ENCODE measurements at places on chromosomes 6 and 20.

- no peak for DNase-seq
These were observed 83.4 kb downstream of the PRKN start for GRCh38 chr6:162644153-162644552.

DNA sequence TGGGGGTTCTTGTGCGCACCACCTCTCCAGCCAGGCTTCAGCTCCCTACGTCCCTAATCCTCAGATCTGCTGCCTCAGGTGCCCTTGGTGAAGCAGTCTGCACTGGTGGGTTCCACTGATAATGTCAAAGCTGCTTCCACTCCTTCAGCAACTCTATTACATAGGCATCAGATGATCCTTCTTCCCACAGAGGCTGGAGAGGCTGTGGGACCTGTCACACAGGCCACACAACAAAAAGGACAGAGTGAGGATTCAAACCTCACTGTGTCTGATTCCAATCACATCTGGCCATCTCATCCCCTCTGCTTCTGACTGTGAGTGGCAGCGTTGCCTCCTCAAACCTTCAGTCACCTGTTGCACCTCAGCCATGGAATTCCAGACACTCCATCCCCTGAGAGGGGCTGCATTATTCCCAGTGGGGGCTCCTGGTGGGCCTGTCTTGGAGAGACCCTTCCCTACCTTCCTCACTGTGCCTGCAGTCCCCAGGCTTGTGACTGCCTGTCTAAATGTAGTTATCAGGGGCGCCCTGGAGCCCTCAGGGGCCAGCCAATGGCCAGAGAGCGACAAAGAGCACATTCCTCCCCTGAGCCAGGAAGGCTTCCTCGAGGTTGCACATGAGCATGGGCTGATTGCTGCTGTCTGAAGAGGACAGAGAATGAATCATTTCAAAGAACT, 211.4 kb upstream of the ECI2 start:
- DNase-seq = no peak

DNA sequence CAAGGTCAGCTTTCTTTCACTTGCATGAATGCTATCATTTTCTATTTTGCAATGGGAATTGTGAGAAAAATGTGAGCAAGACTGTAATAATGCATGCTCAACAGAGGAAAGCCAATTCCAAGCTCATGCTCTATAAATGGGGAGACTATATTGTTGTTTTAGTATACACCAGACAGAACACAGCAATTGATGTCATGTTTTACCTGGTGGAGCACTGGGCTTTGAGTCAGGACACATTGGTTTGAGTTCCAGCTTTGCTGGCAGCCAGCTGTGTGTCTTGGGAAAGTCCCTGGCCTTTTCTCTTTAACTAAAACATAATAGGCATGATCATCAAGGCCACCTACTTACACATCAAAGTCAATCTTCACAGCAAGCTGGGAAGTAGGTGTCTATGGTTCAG, 83.3 kb downstream of the FOXA2 start:
- DNase-seq = no peak

- DNase-seq = no peak
These were observed 127.9 kb downstream of the QRSL1 start for GRCh38 chr6:106757267-106757666.

- no peak for DNase-seq
These were observed at the start of gene CD24 for GRCh38 chr6:106974336-106974998. Gene CD24, minus strand, starts transcription at chr6:106974729. Its CDS starts 83 bp downstream, at chr6:106974646.

DNA sequence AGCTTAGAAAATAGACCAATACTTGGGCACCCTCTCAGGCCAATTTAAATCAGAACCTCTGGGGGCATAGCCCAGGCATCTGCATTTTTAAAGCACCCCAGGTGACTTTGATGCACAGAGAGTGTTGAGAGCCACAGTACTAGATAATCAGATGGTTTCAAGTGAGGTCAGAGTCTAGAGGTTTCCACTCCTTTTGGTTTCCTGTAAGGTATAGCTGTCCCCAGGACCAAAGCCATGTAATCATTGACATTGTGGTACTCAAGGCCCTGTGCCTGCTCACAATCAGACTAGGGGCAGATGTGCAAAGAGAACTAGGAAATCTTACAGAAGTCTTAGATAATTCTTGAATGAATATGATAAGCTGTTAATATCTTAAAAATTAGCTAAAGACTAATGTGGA, 9.1 kb downstream of the FILIP1 start:
- DNase-seq = no peak

DNA sequence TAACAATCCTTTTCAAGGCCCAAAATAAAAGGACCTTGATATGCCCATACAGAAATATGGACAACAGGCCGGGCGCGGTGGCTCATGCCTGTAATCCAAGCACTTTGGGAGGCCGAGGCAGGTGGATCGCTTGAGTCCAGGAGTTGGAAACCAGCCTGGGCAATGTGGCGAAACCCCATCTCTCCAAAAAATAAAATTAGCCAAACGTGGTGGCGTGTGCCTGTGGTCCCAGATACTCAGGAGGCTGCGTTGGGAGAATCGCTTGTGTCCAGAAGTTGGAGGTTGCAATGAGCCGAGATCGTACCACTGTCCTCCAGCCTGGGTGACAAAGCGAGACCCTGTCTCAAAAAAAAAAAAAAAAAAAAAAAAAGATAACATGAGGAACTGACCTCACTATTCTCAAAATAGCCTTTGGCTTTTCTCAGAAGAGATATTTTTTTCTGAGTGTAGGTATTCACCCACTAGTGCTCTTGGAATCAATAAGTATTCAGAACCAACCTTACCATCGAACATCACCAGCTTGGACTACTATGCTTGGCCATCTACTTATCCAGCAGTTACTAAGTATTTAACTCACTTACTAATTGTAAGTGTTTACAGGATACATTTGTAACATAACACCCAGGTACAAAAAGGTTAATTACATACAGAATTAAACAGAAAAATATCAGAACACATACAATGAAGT, 99.2 kb downstream of the OR2B2 start:
- no peak for DNase-seq

DNA sequence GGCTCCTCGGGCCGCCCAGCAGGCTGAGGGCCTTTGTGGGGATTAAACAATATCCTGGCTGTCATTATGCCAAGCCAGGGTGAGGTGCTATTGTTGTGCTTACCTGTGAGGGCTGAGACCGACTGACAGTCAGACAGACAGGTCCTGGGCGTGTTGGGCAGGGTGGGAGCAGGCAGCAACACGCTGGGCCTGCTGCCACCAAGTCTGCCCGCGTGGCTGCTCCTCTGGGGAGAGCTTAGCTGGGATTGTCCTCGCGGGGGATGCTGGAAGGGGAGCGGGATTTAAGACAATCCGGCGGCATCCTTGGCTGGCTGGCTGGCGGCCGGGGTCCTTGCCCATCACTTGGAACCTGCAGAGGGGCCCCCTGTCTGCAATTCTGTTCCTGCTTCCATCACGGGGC, 20.0 kb downstream of the ITPR3 start:
- DNase-seq = no peak

DNA sequence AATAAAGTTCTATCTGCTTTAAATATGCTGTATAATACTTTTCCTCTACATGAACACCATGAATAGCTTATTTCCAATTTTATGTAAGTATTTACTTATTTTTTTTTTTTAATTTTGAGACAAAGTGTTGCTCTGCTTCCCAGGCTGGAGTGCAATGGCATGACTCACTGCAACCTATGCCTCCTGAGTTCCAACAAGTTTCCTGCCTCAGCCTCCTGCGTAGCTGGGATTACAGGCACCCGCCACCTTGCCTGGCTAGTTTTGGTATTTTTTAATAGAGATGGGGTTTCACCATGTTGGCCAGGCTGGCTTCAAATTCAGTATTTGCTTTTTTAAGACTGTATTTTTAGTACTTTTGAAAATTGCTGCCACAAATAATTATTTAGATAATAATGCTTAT, 1365.9 kb downstream of the GRIK2 start:
- DNase-seq = no peak

DNA sequence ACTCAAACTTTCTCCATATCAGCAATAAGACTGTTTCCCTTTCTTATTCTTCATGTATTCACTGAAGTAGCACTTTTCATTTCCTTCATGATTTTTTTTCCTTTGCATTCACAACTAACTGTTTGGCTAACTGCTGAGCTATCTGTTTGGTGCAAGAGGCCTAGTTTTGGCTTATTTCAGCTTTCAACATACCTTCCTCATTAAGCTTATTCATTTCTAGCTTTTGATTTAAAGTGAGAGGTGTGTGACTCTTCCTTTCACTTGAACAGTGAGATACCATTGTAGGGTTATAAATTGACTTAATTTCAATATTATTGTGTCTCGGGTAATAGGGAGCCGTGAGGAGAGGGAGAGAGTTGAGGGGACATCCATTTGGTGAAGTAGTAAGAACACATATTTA, 262.0 kb upstream of the PREP start:
- no peak for DNase-seq

- DNase-seq = no peak
These were observed 4.4 kb downstream of the APMAP start for GRCh38 chr20:24987873-24988835.

- DNase-seq = no peak
These were observed 129.4 kb downstream of the CDH26 start for GRCh38 chr20:60087563-60088105.

GRCh38 chr20:56060486-56060885, 55.2 kb upstream of the CBLN4 start:
- DNase-seq = no peak

DNA sequence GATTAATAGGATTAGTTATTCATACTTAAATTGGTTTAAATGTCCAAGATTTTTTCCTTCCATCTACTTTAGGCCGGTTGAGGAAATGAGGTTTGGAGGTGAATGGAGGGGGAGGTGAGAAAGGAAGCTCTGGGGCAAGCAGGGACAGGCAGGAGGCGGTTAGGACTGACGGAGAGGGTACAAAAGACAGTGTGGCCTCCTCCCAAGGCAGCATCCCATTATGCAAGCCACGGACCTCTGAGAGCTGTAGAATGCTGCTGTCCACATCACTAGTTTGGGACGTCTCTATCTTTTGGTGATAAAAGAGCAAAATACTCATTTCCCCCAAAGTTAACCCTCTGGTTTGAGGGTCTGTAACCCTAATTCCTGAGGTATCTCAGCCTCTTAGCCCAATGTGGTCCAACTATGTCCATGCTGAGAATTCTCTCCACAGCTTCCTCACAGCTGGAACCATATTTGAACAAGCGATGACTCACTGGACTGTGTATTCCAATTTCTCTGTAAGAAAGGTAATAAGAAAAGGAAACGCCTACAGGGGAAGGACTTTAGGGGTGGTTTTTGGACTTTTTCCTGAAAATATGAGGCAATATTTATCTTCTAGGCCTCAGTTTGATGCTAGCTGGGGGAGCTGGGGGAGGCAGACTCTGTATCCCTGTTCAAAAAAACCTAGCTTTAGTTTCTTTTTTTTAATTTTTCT, 172.2 kb downstream of the TFAP2B start:
- DNase-seq = no peak

Measured in activated CD8-positive, alpha-beta memory T cell treated with anti-CD3 and anti-CD28 coated beads for 1 hour (primary cell).